Erythroblast (primary cell): ENCODE measurements at places on chromosomes 2 and 18.

GRCh38 chr2:37890893-37891495 is 34.1 kb upstream of the RMDN2 start:
- peak; percentile 63 for DNase-seq

GRCh38 chr2:138548796-138549195 is 47.2 kb downstream of the SPOPL start:
- DNase-seq = no peak

- no peak for DNase-seq
Measured at GRCh38 chr2:43209204-43209717, 17.1 kb downstream of the ZFP36L2 start.

DNA sequence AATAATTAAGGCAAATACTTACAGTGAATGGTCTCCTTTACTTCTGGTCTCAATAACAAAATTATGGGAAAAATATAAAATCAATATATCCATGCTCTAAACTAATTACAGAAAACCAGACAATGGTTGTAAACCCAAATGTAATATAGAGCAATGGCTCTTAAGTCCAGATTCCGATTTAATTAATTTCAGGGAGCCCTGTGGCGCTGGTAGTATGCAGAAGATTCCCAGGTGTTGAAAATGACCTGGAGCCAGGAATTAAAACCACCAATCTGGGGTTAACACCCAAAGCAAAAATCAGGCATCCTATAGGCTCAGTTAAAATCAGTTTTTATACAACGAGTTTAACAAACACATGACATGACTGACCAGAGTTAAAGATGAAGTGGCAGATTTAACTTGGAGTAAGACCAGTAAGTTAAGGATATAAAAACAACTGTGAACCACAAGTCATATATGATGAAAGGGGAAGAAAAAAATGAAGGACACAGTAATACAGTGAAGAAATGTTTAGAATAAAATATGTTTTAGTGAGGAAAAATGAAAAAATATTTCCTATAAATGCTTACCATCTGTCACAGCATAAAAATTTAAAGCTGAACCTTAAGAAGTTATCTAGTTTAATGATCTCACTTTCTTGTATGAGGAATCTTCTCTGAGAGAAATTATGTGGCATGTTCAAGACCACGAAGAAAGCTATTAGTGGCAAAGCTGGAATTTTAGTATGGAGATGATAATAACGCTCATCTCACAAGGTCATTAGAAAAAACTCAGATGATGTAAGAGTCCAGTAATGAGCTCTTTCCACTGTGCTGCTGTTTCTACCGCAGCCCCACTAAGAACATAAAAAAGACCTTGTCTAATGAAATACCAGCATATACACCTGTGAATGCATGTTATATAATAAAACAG is 45.8 kb upstream of the FLACC1 start:
- DNase-seq = peak; percentile 3

- DNase-seq = no peak
Measured at GRCh38 chr2:239109041-239109927, 261.4 kb downstream of the TWIST2 start.

DNA sequence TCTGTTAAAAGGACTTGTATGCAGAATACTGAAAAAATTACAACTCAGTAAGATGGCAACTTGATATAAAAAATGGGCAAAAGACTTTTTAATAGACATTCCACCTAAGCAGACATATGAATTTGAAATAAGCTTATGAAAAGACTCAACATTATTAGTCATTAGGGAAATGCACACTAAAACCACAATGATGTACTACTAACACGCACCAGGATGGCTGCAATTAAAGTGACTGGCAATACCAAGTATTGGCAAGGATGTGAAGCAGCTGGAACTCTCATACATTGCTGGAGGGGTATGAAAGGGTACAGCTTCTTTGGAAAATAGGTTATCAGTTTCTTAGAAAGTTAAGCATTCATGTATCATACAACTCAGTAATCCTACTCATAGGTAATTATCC is 3.2 kb upstream of the ENOSF1 start:
- no peak for DNase-seq
